ENCODE measurements at places on chromosomes 16 and 17.

GRCh38 chr16:53651357-53651756 is 52.3 kb downstream of the RPGRIP1L start:
- no peak for DNase-seq

DNA sequence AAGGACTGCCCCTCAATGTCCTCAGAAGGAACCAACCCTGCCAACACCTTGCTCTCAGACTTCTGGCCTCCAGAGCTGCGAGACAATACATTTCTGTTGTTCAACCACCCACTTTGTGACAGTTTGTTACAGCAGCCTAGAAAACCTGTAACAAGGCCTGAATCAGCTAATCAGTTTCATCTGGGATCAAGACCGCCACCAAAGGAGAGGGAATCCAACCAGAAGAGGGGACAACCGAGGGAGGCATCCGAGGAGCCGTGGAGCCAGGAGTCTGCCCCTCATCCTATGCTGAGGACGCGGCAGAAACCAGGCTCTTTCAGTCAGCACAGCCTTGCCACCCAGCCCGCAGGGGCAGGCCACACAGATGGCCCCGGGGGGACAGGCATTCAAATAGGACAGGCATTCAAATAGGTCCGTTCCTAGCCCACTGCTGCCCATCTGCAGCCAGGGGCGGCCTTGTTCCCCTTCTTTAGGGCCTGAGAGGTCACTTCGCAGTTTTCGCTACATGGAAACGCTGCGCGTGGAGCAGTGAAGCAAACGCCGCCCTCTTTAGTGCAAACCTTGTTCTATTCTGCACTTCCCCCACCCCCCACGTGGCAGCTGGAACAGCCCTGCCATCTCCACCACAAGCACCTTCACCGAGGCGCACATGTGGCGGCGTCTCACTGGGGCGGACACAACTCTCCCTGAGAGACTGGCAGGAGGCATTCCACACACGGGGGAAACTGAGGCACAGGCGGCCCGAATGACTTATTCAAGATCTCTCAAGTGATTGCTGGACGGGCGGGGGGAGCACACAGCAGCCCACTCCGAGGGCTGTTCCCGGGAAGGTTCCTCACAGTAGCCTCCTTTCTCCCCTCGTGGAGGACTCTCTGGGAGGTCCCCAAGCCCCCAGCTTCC is 26.7 kb downstream of the FA2H start:
- no peak for DNase-seq

GRCh38 chr16:10923650-10924214 is 18.5 kb downstream of the DEXI start:
- DNase-seq: no peak

DNA sequence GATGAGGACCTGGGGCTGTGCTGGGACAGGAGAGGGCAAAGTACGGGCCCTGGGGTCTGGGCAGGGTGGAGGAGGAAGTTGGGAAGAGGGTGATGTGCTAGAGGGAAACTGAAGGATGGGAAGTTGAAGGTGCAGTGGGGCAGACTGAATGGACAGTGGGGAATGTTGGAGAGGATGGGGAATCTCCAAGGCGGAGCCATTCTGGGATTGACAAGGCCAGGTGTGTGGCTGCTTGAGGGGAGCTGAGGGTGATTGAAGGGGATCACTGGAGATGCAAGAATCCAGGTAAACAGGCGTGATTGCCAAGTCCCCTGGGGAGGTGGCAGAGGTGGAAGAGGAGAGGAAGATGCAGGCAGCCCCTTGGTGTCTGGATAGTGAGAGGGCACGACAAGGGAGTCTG is 8.5 kb upstream of the HSD3B7 start:
- DNase-seq: no peak

GRCh38 chr17:61127960-61128359 is 271.7 kb upstream of the TBX2 start:
- DNase-seq: no peak

DNA sequence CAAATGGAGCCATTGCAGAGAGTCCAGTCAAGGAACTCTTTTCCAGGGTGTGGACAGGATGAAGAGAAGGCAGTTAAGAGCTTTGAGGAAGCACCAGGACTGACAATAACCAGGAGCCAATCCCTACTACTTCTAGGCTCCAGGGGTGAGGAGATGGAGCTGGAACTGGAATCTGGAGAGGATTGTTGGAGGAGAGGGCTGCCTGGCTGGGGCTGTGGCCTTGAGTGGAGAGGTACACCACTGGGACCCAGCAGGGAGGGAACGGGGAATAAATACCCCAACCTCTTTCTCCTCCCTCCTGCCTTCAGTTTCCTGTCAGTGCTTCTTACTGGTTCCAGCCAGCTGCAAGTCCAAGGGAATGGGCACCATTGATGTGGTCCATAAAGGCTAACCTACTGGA is 32.2 kb upstream of the TMEM220 start:
- no peak for DNase-seq

- peak; percentile 68 for DNase-seq
Observed at GRCh38 chr16:2520097-2520783, at the start of gene AMDHD2. TSS of gene AMDHD2 (plus strand) at chr16:2520371. CDS start at chr16:2520459, 88 bp downstream.

GRCh38 chr16:53415504-53415903 is 18.8 kb upstream of the RBL2 start:
- no peak for DNase-seq

DNA sequence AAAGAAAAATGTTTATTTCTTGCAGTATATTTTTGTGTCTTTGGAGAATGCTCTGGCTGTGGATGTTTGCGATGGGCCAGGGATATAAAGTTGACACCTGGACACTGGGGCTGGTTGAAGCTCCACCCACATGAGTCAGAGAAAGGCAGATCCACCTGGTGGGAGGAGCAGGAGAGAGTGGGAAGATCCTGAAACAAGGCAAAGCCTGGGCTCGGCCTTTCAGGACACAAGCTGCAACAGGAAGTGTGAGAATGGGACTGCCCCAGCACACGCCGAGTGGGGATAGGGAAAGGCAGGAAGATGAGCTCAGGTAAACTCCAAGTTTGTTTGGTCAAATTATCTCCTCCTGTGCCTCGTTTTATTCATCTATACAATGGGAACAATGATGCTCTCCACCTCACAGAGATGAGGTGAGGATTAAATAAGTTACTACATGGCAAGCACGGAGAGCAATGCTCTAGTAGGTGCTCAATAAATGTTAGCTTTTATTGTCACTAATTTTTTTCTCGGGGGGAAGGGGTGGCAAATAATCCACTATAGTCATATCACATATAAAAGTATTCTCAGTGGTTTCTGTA is 21.4 kb upstream of the PITPNM3 start:
- no peak for DNase-seq

DNA sequence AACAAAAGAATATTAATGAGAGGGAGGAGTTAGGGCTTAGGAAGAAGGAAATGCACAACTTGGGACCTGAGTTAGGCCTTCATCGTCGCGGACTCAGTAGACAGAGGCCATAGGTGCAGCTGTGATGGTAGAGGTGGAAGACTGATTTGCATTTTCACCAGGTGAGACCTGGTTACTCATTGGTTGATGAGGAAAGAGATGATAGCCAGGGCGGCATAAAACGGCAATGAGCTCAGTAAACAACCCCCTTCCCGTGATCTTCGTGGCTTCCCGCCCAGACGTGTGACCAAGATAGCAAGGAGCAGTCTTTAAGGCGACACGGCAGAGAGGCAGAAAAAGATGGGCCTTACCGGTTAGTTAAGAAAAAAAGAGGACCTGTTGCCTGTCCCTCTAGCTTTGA is at the start of gene TMC5:
TMC5 (plus strand) TSS at position 244 of the 400 bp plus-strand sequence. CDS start 22,156 bp downstream, outside the sequence.
- no peak for DNase-seq

DNA sequence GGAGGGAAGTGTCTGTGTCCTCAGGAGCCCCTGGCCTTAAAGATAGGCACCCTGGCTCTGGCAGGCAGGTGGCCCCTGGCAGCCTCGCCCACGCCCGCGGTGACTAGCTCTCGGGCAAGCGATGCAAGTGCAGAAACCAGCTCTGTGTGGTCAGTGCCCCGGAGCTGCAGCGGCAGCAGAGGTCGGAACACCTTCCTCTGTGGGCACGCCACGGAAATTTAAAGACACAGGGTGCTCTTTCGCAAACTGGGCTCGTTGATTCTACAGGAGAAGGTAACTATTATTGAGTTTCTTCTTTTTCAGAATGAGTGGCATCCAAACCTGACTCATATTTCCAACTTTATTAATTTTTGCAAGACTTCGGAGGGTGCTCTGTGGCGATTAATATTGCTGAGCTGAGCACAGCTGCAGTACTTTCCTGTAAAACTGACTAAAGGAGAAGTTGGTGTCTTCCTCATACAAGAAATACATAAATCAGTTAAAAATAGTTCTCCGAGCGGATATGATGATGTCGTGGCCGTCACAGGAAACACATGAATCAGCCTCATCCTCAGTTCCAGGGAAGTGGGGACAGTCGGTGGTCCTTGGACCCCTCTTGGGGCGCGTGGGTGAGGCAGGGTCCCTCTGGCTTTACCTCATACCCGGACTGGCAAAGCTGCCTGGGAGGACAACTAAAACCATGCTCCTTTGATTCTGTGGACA is 120.2 kb downstream of the METRNL start:
- peak; percentile 99 for DNase-seq

- DNase-seq: peak; percentile 38
Observed at GRCh38 chr16:74252329-74252728, 44.3 kb upstream of the PSMD7 start.

GRCh38 chr17:2174014-2174413 is 119.1 kb downstream of the HIC1 start:
- no peak for DNase-seq

DNA sequence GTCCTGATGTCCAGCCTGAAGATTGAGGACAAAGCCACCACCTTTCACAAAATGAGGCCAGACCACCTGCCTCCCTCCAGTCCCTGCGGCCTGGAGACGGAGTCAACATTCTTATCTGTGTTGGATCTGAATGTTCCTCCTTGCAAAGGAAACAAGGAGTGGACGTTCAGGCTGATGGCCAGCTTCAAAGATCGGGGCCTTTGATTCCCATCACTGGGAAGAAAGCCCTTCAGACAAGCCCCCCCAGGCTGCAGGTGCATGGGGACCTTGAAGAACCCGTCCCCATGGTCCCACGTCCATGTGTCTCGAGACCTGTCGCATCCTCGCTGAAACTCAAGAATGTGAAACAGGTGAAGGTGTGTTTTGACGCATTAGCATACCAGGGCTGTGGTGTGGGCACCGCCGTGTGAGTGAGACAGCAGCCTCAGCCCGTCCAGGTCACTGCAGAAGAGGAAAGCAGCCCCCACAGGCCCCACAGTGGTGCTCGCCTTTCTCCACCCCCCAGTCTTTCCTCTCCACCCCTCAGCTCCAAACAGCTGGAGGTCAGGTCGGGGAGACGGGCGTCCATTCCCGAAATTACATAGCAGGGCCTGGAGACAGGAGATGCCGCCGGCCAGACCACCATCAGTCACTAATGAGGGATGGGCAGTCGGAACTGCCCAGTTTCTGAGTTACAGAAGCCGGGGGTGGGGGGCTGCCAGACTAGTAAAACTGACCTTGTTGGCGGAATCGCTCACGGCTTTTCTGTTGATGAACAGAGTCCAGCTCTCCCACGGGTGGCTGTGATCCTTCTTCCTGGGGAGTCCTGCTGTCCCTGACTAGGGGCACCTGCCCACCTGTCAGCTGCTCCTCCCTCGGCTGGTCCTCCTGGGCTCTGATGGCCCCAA is 877 bp upstream of the CSNK1D start:
- DNase-seq: no peak

- no peak for DNase-seq
Observed at GRCh38 chr17:13297183-13297582, 279.4 kb upstream of the ELAC2 start.

DNA sequence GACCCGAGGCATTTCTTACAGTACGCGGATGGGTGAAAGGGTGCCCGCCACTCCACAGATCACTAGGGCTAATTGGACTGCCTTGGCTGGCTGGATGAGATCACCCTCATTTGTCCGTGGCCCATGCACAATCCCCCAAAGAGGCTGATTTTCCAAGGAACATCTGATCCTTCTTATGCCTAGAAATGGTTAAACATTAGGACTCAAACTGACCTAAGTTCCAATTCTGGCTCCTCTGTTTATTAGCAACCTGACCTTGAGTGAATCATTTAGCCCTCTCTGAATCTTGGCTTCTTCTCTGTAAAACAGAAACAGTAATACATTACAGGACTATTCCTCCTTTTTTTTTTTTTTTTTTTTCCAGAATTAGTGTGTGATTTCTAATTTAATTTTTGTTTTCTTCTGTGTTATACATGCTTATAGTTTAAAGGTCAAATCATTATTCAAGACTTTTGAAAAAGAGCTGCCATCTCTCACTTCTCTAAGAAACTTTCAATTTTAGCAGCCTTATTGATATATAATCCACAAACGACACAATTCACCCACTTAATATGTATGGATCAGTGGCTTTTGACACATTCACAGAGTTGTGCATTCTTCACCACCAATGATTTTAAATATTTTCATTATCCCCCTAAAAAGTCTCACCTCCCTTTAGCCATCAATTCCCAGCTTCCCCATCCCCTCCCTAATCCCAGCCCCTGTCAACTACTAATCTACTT is 45.4 kb upstream of the TMEM132E start:
- DNase-seq: no peak

DNA sequence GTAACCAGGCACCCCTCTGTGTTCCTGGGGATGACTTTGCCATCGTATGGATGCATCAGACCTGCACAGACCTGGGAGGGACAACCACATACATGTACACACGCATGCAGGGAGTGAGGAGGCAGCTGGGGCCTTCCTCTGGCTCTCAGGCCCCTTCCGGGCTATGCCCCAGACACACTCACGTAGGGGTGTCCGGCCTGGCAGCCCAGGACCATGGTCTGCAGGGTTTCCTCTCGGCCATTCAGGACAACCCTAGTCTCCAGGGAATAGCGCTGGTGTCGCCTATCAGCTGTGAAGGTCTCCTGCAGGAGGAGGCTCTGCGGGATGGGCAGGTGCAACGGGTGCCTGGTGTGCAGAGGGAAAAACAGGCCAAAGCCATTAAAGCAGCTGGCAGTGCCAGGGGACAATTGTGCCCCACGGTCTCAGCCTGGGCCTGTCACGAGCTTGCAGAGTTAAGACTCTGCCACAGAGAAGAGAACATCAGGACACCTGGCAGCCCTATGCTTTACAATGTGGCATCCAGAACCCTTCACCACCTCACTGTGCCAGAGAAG is 101.4 kb downstream of the RMI2 start:
- DNase-seq: no peak

DNA sequence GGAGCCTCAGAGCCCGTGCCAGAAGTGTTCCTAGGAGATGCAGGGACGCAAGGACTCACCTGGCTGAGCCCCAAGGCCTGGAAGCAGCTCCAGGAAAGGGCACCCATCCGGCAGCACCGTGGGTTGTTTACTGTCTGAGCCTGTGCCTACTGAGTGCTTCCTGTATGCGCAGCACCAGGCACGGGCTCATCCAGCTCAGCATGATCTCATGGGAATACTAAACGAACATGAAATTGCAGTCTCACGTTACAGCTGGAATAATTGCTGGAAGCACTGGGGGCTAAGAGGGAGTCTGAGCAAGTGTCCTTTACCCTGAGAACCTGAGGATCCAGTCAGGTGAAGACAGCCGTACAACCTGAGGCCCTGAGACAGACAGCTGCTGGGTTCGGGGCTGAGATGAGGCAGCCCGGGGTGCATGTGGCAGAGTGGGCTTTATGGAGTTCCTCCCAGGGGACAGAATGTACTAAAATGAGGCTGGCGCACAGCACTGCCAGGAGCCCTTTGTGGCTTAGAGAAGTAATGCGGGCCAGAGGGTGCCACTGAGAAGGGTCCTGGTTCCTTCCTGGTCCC is 5.4 kb downstream of the CTRL start:
- peak; percentile 34 for DNase-seq
